ENCODE measurements at places on chromosomes 1 and 21.

GRCh38 chr1:9482816-9483572 is 56.3 kb upstream of the SLC25A33 start:
- no peak for DNase-seq

GRCh38 chr1:54272134-54272533 is 72.2 kb downstream of the MRPL37 start:
- DNase-seq: no peak

- no peak for DNase-seq
Measured at GRCh38 chr1:33902486-33903209, 38.8 kb downstream of the HMGB4 start.

DNA sequence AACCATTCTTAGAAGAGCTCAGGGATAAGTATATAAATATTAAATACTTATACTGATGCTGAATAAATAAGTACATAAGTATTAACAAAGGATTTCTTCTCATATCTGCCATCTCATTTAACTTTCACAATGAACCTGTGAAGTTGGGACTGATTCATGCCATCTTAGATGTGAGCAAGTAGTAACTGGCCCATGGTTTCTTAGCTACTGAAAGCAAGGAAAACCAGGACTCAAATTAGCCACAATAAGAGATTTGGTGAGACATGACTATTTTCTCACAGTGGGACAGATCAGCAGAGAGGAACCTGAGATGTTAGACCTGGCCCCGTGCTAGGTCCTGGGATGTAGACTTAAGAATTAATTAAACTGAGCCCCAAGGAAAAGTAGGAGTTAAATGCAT is 8.2 kb upstream of the RAB3B start:
- no peak for DNase-seq

- no peak for DNase-seq
Measured at GRCh38 chr1:155179112-155180031, 5.7 kb downstream of the TRIM46 start.

GRCh38 chr1:110225212-110225611 is 15.1 kb downstream of the KCNC4 start:
- DNase-seq: no peak

DNA sequence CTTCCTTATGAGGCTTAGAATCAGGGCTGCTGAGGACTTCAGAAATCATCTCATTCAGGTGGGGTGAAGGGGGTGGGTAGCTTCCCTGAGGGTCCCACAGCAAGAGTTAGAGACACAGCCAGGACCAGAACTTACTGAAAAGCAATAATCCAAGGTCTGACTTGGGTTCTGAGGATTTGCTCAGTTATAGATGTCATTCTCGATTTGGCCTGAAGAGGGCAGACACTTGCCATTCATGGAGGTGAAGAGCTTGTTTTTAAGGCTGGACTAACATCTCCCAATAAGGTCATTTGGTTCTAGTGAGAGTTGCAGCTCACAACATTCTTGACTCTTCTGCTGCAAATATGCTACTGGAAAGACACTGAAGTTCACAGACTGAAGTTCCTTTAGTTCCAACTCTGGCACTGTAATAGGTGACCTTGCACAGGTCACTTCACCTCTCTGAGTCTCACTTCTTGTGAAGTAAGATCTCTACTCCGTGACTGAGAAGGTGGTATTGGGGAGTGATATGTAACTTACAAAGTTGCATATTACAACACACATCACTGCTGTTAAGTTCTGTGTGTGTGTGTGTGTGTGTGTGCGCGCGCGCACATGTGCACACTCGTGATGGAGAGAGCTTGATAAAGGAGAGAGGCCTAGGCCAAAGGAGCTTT is 69.8 kb upstream of the DIRAS3 start:
- DNase-seq: peak; percentile 74

DNA sequence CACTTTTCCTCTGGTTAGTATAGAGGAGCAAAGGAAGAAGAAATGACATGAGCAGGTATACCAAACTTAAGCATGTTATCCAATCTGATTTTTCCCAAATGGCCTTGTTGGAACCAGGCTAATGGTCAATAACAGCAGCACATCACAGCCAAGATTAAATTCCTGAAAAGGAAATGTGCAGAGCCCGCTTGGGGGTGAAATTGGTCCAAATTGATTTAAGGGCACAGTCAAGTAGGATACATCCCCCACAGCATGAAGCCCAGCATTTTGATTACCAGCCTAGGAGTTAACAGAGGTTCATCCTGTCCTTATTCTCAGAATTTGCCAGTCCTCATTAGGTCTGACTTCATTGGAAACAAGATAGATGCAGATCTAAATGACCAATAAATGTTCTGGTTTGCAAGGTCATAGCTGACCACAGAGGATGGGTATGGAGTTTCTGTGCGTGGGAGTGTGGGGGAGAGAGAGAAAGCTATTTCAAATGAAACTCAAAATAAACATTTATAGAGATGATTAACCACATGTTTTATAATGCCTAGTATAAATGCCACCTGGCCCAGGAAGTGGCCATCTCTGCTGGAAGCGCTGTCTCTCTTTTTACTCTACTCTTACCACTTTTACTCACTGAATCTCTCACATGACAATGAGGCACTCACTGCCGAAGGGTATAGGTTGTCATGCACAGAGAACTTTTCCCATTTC is 38.7 kb downstream of the RGS5 start:
- DNase-seq: no peak

DNA sequence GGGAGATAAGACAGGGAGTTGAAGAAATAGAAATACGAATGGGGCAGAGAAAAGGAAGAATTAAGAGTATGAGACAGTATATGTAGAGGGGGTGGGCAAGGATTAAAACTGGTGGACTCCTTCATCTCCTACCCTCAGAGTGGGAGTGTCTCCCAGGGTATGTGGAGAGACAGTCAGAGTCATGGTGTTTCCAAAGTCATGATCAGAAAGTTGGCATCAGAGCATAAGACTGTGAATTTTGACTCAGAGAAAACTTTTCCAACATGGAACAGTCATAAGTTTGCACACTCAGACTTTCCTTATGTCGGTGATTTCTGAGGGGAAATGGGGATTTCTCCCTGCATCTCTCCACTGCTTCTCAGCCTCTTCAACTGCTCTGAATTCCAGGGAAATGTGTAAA is 2.4 kb downstream of the CD84 start:
- no peak for DNase-seq

- DNase-seq: no peak
Measured at GRCh38 chr1:59673573-59674450, 140.9 kb upstream of the HOOK1 start.

DNA sequence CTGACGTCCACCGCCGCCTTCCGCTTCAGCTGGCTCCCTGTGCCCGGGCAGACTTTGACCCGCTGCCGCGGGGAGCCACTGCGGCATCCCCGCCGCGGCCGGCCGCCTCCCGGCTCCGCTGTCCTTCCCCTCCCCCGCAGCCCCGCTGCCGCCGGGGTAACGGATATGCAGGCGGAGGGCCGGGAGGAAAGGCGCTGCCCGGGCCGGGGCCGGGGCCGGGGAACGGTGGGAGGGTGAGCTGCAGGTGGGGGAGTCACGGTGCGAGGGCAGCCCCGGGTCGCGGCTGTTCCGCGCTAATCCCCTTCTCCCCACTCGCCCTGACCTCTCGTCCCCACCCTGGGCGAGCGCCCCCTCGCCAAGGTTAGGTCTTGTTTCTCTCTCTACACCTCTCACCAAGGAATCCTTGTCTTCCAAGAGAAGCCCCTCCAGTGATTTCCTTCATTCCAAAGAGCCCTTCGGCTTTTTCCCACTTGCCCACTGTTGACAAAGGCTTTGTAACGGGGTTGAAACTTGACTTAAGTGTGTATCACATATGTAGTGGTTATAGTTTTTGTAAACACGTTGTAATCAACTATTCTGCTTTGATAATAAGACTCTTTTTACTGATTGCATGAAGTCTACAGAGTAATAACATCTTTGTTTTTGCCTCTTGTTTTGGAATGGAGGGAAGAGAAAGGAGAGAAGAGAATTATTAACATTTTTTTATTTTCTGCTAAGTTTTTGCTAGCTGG is 669 bp downstream of the XPR1 start:
- peak; percentile 77 for DNase-seq

GRCh38 chr1:14616632-14617396 is 18.3 kb downstream of the KAZN start:
- DNase-seq: no peak

- no peak for DNase-seq
Measured at GRCh38 chr21:42089093-42089631, 18.0 kb downstream of the UMODL1 start.

DNA sequence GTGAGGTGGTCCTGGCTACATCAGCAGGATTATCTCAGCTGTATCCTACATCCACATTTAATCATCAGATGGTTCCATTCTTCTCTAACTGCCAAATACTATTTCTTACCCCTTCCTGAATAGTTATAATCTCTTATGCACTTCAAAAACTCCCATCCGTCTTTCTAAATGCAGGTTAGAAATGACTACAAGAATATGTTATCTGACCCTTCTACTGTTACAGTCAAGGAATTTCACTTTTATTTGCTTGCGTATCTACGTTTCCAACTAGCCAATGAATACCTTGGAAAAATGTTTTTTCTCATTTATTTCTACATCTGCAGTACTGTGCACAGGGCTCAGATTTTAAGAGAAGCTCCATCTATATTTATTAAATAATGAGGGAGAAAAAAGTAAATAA is 709.9 kb downstream of the KCNT2 start:
- DNase-seq: no peak

GRCh38 chr1:107076841-107077240 is 20.4 kb downstream of the PRMT6 start:
- no peak for DNase-seq

GRCh38 chr1:228393811-228394570 is 12.6 kb downstream of the TRIM11 start:
- DNase-seq: no peak

DNA sequence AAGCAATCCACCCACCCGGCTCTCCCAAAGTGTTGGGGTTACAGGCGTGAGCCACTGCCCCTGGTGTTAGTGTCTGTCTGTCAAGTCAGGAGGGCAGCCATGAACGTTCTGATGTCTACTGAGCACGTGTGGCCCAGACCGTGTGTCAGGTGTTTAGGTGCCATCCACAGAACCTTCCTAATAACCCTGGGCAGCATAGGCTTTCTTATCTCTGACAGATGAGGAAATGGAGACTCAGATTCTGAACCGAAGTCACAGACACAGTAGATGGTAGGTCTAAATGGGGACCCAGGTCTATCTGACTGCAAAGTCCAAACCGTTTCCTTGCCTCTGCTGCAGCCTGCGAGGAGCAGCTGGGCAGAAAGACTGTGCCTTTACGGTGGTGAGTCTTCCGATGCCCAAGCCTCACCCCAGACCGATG is 622 bp upstream of the IL6R start:
- DNase-seq: peak; percentile 4

DNA sequence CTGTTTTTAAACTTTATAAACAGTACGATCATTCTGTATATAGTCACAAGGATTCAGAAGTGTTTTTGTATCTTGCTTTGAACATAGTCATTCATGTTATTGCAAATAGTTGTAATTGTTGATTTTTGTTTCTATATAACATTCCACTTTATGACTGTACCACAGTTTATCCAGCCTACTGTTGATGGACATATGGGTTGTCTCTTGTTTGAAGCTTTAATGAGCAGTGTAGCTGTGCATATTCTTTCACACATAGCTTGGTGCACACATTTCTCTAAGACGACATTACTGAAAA is 6.1 kb downstream of the CD101 start:
- no peak for DNase-seq

GRCh38 chr1:1019122-1019999 is 559 bp upstream of the AGRN start:
- peak; percentile 88 for DNase-seq

DNA sequence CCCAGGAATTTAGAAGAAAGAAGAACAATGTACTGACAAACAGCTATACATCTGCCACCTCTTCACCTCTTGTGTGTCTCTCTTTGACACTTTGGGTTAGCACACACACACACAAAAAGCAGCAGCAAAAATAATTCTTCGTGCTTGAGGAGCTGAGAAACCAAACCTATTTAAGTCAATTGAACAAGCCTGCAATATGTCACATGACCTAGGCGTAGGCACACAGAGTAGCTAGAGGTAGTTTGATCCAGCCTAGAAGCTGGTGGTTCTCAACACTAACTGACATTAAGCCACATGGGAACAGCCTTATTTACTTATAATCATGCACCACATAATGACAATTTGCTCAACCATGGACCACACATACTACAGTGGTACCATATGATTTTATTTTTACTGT is 32.3 kb downstream of the RRAGC start:
- no peak for DNase-seq

- DNase-seq: no peak
Measured at GRCh38 chr1:58358346-58358745, 188.2 kb downstream of the OMA1 start.

GRCh38 chr1:161726473-161727255 is 5.3 kb downstream of the FCRLB start:
- peak; percentile 87 for DNase-seq

GRCh38 chr1:23367451-23367790 is 2.2 kb downstream of the ZNF436 start:
- no peak for DNase-seq

- no peak for DNase-seq
Measured at GRCh38 chr1:181531951-181532600, 48.8 kb downstream of the CACNA1E start.

DNA sequence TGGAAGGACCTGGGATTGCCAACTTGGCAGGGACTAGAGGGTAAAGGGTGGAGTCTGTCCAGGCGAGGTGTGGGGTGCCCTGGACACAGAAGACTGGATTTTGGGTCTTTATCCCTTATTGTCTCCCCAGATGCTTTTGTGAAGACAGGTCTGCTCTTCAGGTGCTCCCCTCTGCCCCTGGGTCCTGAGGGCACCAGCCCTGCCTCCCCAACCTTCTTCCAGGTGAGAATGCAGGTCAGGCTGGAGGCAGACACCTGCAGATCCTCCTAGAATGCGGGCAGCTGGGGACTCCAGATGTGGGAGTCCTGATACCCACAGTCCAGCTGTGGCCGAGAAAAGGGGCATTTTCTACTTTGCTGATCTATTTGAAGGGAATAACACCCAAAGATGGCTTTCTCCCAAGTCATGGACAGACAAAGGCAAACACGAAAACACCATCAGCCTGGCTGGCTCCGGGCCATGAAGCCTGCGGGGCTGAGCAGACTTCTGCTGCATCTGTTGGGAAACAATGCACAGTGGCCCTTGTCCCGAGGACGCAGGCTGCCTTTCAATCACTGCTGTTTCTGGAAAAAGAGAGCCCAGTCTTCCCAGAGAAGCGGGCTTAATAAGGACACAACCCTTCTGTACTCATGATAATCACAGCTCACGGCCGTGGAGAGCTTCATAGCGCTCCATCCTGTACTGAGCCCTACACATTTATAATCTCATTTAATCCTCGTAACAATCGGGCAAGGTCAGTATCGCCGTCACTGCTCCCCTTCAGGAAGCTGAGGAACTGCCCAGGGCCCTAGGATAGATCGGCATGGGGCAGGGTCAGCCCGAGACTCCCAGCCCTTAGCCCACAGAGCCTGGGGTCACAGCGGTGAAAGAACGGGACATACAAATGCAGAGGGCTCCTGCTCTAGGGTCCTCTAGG is 62.0 kb upstream of the ABCG1 start:
- no peak for DNase-seq

DNA sequence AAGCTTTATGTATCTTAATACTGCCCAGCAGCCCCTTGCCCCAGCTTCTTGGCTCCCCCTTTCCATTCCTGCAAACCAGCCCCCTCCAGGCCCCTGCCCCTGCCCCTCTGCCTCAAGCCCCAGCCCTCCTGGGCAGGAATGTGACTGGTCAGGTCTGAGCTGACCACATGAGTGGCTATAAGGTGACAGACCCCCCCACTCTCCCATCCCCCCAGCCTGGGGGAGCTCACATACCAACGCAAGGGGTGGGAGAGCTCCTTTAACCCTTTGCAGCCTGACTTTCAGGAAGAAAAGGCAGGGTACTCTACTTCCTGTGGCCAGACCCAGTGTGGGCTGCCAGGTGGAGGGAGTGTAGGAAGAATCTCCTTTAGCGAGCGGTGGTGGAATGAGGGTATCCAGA is 33.2 kb downstream of the AHDC1 start:
- DNase-seq: no peak

GRCh38 chr1:11157867-11158266 is 31.3 kb upstream of the ANGPTL7 start:
- no peak for DNase-seq
